ENCODE measurements at places on chromosomes 4 and X.

- DNase-seq = no peak
- no peaks in the 10 kb centered on the region for H3K4me1 ChIP-seq
- no peak overlapping the region for H3K4me3 ChIP-seq
- no peak overlapping the region for H3K27ac ChIP-seq
- no peaks in the 10 kb centered on the region for H3K36me3 ChIP-seq
Observed at GRCh38 chr4:30056016-30056766, 664.0 kb upstream of the PCDH7 start.

DNA sequence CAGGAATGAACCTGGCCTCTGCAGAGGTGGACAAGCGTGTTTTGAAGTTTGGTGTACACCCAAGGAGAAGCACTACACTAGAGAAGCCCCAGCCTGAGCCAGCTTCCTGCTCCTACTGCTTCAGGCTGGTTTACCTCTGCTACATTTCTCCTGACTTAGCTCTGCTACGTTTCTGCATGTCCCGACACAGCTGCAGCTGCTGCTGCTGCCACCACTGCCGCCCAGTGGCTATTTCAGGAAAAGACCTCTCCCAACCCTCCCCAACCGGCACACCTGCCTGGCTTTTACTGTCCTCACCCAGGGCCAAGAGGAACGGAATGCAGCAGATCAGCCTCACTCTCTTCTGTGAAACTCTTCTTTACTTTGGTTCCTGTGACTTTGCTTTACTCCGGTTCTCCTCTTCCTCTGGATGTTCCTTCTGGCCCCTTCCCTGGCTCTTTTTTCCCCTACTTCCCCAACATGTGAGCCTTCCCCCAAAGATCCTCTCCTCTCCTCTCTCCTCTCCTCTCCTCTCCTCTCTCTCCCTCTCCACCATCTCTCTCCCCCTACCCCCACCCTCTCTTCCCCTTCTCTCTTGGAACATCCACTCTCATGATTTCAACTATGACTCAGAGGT is 3.1 kb upstream of the P2RY4 start:
- no peak overlapping the region for H3K27ac ChIP-seq
- H3K27me3 ChIP-seq = no peaks in the 10 kb centered on the region
- H3K4me1 ChIP-seq = no peaks in the 10 kb centered on the region
- peak; percentile 9 for DNase-seq

DNA sequence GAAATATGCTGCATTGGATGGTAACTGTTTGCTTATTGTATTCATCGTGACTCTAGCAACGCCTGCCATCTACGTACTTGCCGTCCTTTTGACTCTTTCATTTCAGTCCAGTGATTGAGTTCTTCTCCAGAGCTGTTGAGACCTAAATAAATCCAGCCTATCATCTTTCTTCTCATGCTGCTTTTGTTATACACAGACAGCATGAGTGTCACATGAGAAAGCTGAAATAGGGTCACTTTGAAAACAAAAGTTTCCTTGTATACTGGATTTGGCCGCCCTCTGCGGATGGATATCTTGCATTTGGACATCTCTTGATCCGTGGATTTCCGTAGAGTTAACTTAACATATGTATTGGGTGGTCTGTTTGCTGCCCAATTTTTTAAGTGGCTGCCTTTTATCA is 67.2 kb downstream of the TMPRSS11F start:
- no peak overlapping the region for H3K4me3 ChIP-seq
- no peak for DNase-seq
- no peak overlapping the region for H3K27ac ChIP-seq

DNA sequence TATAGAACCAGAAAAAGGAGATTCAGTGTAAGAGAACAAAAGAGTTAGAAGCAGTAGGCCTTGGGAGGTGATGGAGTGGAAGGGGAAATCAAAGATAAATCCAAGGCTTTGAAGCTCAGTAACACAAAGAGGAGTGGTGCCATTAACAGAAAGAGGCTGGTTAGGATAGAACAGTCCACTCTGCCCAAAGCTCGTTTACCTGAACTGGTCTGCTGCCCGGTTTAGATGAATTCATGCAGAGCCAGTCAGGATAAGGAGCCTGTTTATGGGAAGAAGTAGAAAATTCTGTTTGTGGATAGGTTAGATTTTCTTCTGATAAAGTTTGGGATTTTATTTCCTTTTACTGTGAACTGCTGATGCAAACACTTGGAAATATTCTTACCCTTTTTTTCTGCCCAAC is 80.6 kb downstream of the HMGB2 start:
- no peak for DNase-seq
- no peaks in the 10 kb centered on the region for H3K27me3 ChIP-seq
- H3K27ac ChIP-seq = no peak overlapping the region
- H3K36me3 ChIP-seq = peaks cover 4% of the 10 kb centered on the region
- no peak overlapping the region for H3K4me3 ChIP-seq
- H3K4me1 ChIP-seq = peaks cover 8% of the 10 kb centered on the region
